ENCODE measurements at places on chromosomes 2 and 18.

DNA sequence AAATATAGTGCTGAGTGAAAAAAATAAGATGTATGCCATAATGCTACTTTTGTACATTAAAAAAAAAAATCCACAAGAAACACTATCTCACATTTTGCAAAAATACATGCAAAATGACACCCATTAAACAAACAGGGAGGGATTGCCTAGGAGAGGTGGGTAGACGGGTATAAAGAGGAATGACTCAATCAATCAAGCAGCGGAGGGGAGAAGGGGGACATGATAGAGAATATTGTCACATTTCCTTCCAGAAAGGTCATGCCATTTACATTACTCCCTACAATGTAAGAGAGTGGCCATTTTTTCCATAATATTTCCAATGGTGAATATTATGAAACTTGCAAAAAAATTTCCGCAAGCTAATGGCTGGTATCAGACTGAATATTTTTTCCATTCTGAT lies 542.3 kb upstream of the TNP1 start:
- no peak for DNase-seq

- DNase-seq = no peak
Observed at GRCh38 chr18:21307578-21307977, 65.5 kb downstream of the GREB1L start.

GRCh38 chr2:100272841-100273329 lies 49.4 kb downstream of the LONRF2 start:
- peak; percentile 20 for DNase-seq

DNA sequence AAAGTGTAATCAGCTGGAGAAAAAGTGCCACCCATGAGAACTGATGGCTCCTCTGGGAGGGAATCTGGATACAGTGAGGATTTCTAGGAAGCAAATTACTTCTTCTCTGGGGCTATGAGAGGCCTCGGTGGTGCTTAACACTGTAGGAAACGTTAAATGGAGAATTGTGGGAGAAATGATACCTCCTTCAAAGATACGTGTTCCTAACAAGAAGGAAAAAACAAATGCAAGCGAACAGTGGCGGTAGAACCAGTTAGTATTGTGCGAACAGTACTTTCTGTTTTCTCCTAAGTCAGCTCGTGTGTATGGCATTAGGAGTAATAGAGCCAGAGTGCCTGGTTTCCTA lies 587 bp upstream of the MTIF2 start:
- DNase-seq = no peak

- no peak for DNase-seq
Observed at GRCh38 chr2:234292205-234292961, 204.5 kb downstream of the ARL4C start.

DNA sequence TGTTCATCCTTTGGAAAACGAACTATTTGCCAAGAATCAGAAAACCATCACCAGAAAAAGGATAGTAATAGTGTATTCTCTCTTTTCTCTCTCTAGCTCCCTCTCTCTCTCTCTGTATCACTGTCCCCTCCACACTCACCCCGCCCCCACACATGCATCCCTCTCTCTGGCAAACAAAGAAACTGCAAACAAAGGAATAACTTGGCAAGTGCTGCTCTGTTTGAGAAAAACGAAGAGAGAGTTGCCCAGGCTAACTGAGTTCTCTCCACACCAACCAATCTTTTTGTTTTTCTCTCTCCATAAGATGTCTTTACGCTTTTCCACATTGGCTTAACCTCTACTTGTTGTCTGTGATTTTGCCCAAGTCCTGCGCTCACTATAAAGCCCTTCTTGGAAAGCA lies 316.2 kb downstream of the EPHA4 start:
- no peak for DNase-seq

- no peak for DNase-seq
Observed at GRCh38 chr2:158464426-158465281, 7.9 kb downstream of the PKP4 start.

GRCh38 chr2:160252278-160252887 lies 52.3 kb upstream of the ITGB6 start:
- DNase-seq = peak; percentile 42

DNA sequence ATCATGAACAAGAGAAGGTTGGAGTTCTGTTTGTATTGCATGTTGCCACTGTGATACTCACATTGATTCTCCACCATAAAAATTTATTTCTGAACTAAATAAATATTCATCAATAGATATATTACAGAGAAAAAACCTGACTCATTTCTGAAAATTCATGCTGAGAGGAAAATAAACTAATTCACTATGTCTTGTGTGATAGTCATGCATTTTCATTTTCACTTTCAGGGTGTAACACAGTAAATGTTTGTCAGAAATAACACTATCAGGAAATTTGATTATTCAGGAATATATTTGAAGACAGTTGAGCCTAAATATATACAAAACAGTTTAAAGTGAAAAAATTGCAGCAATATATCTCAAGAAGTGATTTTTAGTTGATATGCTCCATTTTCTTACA lies 335.2 kb downstream of the KCNJ3 start:
- DNase-seq = no peak

- no peak for DNase-seq
Observed at GRCh38 chr2:28390746-28391563, 1.7 kb upstream of the FOSL2 start.

GRCh38 chr2:573805-574392 lies 103.3 kb downstream of the TMEM18 start:
- DNase-seq = no peak

GRCh38 chr2:180983468-180984242 lies 3.2 kb downstream of the UBE2E3 start:
- peak; percentile 58 for DNase-seq

DNA sequence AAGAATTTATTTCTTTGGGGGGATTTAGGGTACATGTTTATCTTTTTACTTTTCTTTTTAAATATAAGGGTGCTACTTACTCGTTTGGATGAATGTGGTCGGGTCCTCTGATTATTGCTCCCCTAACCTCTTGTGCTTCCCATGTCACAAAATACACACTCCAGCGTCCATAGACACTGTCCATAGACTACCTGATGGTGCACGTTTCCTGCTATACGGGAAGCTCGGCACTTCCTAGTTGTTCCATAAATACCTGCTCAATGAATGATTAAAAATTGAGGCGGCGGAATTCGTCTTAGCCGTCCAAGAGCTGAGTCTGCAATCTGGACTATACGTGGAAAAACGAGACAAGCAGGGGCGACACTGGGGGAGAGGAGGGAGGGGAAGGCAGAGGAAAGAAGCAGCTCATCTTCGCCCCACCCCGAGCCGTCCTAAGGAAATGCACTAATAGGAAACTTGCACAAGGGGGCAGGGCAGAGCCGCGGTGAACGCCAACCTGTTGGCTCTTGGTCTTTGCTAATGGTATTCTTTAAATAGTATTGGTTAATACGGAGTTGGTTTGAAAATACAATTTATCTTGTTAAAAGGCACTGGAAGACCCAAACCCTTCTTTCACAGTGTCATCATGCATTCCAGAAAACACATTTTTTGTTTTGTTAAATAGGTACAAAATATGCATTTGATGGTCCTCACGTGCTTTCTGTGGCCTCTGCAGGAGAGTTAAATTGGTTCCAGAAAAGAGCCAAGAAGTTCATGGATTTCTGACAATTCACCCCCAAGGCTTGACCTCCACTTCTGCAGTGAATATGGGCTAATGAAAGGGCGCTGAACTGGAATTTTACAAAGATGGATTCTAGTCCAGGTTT lies 73.0 kb upstream of the KCTD1 start:
- no peak for DNase-seq

Measured in fibroblast of upper back skin (primary cell).